Amniotic stem cell (primary cell): ENCODE measurements at places on chromosomes 2 and 18.

DNA sequence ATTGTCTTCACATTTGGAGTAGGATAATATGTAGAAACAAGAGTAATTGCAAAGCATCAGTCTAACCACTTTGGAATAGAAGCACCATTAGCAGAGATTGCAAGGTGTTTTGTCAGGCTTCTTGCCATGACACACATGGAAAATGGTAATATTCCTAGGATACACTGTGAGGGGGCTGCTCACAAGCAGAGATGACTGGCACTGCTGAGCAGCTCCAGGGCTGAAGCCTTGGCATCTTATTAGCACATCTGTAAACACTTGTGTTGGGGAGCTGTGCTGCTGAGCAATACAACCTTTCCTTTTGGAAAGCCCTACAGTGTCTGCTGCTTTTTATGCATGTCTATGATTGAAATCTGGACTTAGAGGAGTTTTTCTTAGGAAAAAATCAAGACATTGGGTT, 602.2 kb downstream of the XIRP2 start:
- no peak for DNase-seq

DNA sequence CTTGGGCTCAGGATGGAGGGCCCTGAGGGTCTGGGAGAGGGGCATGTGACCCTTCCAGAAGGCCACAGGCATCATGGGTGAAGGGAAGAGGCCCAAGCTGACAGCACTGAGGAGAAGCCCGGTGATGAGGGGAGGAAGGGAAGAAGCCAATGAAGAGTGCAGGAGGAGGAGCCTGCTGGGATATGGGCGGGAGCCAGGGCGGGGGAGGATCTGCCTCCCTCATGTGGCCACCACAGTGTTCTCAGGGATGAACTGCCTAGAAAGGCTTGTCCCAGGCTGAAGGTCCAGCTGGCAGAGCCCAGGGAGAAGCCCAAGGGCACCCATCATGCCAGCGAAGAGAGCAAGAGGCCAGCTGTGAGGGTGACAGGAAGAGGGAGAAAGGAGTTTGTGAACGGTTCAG, 24.6 kb upstream of the PLB1 start:
- no peak for DNase-seq

- no peak for DNase-seq
Measured at GRCh38 chr18:24396082-24396633, 1.5 kb downstream of the OSBPL1A start.

DNA sequence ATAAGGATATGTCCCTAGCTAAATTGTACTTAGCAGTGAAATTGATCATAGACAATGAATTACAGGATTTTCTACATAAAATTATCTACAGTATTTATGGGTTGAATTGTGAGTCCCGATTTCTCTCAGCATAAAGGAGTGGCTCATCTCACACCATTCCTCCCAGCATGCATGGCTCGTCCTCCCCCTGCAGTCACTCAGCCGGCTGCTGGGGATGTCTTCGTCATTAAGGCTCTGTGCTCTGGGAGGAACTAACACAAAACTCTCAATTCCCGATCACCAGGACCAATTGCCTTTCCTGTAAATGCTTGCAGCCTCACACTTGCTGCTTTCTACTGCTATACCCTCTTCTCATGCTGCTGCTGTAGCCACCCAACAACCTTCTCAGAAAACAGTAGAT, 75.9 kb downstream of the TXNL1 start:
- DNase-seq = no peak

DNA sequence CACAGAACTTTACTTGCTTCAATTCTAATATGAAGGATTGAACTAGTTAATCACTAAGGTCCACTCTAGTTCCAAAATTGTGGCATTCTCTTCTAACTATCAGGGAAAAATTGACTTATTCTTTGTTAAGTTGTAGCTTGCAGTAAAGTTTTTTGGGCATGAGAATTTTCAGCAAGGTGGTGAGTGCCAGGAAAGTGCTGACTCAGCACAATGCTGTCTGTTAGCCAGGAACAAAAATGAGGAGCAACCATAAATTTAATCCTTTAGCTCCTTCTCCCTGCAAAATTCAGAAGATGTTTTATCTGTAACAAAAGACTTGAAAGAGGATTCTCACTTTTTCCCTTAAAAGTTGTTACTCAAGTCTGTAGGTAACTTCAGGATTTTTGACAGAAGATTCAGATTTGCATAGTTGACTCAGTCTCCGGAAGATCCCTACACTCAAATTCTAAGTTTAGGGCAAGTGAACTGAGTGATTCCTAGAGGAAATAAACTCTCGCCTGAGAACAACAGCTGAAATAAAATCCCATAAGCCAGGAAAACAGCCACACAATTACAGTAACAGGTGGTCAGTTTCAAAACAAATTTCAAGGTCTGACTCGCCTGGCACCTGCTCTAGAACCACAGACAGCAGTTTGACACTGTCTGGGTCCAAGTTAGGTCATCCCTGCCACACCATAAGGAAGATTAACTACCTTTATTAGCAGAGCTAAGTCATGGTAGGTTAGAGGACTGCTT, 20.2 kb upstream of the DARS1 start:
- DNase-seq = no peak

DNA sequence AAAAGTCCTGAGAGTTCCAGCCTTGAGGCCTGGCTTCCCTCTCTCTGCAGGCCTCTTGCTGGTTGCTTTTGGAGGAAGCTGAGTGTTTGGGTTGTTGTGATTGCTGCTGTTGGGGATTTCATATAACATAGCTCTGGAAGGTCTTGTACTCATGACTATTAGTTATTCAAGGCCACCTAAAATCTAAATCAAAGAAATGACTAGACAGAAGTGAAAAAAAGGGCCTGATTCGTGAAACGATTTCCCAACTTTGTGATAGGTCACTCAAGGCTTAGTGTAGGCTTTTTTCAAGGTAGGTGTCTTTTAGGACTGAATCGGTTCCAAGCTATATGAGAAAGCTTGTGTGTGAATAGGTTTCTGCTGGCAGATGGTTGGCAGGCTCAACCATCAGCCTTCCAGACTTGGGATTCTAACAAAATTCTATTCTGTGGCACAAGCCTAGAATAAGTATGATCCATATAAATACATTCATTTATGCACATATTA, 164.4 kb downstream of the FMNL2 start:
- no peak for DNase-seq

- DNase-seq = no peak
Measured at GRCh38 chr2:3466966-3467365, 52.4 kb downstream of the ADI1 start.

DNA sequence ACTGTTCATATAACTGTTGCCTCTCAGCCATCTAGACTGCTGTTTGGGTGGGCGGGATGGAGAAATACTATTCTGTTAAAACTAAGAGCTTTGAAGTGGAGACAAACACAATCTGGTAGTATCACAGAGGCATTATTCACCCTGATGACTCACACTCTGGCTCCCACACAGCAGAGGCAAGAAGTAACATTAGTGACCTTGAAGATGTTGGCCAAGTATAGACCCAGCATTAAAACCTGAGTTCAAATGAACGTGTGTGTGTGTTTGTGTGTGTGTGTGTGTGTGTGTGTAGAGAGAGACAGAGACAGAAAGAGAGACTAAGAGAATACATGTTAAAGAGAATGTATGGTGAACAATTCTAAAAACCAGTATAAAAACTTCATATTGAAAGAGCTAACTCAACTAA, 22.5 kb upstream of the ACVR1 start:
- peak; percentile 22 for DNase-seq

DNA sequence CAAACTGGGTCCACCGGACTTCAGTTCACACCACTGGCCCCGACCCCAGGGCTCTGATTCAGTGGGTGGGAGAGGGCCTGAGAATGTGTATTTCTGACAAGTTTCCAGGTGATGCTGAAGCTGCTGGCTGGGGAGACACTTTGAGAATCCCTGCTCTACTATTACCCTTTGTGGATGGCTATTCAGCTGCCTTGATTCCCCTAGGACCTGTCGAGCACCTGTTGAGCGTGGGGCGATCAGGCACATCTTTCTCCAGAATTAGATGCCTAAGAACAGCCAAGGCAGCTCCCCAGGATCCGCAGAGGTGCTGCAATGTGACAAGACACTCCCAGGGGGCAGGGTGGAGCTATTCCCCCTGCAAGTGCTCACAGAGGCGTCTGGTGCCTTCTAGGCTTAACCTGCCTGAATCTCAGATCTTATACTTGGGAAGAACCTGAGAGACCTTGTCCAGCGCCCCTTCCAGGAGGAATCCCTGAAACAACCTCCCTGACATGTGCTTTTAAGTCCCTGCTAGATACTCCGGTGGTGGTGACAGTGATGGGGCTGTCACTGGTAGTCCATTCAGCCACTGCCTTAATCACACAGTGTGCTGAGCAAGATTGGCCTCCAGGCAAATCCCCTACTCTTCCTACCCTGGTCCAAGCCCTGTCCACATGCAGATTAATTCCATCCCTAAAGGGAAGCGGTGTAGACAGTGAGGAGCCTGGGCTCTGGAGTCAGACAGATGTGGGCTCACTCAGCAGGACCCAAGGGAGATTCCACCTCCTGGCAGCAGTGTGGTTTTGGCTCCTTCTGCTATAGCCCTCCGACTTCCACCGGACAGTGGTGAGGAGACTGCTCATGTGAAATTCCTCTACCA, 43.4 kb upstream of the OTOF start:
- no peak for DNase-seq
